Activated T-cell treated with anti-CD3 and anti-CD28 coated beads for 48 hours (primary cell): ENCODE measurements at places on chromosomes 2 and 18.

DNA sequence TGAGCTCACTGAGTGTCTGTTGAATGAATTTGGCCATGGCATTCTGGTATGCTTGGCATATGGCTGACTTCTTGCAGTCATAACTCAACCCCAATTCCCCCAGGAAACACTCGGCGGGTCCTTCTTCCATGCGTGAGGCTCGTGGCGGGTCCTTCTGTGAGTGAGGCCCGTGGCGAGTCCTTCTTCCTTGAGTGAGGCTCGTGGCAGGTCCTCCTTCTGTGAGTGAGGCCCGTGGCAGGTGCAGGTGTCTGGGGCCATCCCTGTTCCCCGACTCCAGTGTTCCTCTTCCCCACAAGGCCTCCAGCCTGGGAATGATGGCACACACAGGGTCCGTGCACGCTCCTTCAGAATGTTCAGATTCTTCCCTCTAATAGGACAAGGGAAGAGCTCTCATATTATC, 169.0 kb downstream of the EIPR1 start:
- no peak for DNase-seq

GRCh38 chr2:239365071-239365781, 35.6 kb downstream of the HDAC4 start:
- no peak for DNase-seq

DNA sequence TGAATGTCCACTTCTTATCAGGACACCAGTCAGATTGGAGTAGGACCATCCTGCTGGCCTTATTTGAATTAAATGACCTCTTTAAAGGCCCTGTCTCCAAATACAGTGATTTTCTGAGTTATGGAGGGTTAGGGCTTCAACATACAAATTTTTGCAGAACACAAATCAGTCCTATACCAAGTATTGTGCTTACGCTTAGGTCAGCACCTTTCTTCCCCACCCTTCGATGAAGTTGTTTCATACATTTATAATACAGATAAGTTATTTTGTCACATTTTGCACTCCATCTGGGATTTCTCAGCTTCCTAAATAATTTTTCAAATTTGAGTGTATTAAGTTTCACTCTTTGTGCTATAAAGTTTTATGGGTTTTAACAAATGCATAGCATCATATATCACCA, 190.5 kb upstream of the EPAS1 start:
- no peak for DNase-seq

GRCh38 chr2:143296089-143296488, 166.9 kb downstream of the ARHGAP15 start:
- no peak for DNase-seq

DNA sequence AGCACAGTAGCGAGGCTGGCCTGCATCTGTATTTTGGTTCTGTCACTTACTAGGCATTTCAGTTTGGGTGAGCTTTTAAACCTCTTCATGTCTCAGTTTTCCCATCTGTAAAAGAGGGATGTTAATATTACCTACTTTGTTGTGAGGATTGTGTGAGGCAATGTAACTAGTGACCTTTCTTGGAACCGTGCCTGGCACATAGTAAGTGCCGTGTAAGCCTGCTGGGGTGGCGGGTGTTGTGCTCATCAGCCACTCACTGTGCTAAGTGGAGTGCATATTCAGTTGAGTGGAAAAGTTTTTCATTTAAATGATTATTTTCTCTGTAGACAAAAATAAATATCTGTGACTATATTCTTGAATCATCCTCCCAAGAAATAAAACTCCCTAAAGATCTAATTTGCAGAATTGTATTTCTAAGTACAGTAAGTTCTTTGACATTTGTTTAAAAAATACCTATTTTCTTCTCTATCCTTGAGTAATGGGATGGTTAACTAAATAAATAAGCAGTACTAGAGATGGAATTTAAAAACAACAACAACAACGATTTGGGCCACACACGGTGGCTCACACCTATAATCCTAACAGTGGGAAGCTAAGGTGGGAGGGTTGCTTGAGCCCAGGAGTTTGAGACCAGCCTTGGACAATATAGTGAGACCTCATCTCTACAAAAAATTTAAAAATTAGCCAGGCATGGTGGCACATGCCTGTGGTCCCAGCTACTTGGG, 56.7 kb downstream of the MALT1 start:
- no peak for DNase-seq

DNA sequence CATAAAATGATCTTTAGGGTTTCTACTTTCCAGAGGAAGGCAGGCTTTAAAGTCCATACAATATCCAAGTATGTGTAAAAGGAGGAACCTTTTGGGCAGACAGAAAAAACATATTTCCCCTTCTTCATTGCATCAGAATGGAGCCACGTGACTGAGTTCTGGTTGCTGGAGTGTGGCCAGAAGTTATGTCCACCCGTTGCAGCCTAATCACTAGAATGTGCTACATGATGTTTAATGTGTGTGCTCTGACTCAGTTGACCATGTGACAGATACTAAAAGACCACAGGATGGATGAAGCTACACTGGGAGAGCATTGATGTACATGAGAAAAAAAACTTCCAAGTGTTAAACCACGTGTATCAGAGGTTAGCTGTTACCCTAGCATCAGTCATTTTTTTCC, 460.9 kb downstream of the RIT2 start:
- DNase-seq: no peak

GRCh38 chr2:162184359-162184758, 32.3 kb upstream of the GCG start:
- no peak for DNase-seq

- no peak for DNase-seq
These were observed 306.0 kb upstream of the ACVR2A start for GRCh38 chr2:147538821-147539220.

DNA sequence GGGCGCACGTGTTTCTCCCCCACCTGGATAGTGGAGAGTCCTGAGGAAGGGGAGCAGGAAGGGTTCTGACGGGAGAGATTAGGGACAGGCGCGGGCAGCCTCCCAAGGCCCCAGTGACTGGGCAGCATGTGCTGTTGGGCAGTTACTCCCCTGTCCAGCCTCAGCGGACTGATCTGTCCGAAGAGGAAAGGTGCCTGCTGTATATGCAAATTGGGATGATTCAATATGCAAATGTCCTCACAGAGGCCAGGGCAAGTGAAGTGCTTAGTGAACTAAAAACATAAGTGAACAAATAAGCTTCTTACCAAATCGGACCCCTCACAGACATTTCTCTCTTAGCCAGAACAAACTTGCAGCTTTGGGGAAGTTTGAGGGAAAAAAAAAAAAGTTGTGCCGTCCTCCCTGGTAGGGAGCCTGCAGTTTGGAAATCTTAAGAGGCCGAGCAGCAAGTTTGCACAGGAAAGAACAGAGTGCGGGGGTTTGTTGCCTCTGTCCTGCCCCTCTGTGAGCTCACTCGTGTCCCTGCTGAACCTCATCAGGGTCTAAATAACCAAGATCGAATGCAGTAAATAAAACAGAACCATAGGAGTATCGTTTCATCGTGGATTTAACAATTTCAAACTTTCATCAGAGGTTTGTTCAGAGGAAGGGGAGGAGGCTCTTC, 141.4 kb downstream of the KCTD1 start:
- no peak for DNase-seq

DNA sequence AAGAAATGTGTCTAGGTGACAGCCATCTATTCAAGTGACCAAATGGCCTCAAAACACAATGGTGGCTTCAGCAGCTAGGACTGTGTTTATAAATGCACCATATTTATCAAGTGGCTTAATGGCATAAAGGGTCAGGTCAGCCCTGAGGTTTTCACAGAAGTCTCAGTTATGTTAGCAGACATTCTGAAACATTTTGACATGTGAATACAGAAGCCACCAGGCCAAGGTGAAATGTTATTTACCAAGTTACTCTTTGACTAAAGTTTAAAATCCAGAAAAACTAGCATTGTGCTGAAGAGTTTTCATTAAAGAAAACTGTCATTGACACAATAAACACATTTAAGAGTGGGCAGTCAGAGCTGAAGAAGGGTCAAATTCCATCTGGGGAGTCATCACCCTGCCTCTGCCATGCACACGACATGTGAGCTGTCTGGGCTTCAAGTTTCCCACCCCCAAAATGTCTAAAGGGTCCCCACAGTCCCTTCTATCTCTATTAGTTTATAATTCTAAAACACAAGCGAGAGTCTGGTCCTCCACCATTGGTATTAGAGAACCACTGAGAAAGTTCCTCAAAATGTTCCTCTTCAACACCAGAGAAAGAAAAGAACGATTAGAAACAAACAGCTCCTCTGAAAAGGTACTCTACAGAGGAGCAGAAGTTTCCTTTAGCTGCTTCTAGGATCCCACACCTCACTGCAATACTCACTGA, 77.5 kb upstream of the FZD5 start:
- no peak for DNase-seq

DNA sequence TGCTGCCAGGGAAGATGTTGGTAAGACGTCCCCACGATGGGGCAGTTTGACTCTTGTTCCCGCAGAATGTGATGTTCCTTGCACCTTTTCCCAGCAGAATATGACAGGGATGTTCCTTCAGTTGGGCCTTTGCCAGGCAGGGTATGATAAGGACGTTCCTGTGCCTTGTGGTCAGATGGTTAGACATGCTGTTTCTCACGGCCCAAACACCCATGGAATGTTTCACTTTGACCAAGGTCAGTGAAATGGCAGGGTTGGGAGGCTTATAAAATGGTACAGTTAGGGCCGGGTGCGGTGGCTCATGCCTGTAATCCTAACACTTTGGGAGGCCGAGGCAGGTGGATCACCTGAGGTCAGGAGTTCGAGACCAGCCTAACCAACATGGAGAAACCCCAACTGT, 40.3 kb upstream of the YPEL5 start:
- no peak for DNase-seq

GRCh38 chr2:229141424-229142025, 129.6 kb downstream of the PID1 start:
- DNase-seq: no peak

DNA sequence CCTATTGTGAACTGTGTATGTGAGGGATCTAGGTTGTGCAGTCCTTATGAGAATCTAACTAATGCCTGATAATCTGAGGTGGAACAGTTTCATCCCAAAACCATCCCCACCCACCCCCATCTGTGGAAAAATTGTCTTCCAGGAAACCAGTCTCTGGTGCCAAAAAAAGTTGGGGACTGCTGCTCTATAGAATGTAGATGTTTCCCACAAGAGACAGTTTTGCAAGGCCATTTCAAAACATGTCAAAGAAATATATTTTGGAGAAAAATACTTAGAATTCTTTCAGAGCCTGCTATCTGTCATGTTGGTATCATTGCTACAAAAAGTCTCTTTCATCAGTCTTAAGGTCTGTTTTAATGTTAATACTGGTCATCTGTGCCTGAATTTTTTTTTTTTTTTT, 4.1 kb upstream of the SLC39A10 start:
- DNase-seq: no peak

DNA sequence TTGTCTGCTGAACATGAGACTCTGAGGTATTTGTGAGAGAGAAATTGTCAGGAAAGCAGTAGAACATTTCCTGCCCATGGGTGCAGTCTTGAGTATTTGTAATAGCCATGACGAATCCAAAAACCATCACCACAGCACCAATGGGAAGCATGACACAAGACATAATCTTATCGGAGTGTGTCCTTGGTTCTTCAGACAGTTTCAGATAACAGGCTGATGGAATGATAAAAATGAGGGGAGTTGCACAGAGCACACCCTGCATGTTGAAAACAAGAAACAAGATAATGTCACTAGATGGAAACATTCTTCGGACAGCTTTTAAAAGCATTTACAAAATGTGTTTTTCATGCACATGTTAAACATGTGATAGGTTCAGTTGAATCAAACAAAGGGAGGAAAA, 56.9 kb downstream of the SLC38A11 start:
- DNase-seq: no peak

GRCh38 chr2:238558456-238559099, 131.9 kb downstream of the ASB1 start:
- DNase-seq: no peak

GRCh38 chr18:51196118-51196810, 1.2 kb downstream of the MEX3C start:
- peak; percentile 39 for DNase-seq

GRCh38 chr2:205869439-205869838, 187.1 kb downstream of the NRP2 start:
- DNase-seq: no peak

- peak; percentile 40 for DNase-seq
These were observed 31.9 kb upstream of the GALNT14 start for GRCh38 chr2:31170071-31170698.

DNA sequence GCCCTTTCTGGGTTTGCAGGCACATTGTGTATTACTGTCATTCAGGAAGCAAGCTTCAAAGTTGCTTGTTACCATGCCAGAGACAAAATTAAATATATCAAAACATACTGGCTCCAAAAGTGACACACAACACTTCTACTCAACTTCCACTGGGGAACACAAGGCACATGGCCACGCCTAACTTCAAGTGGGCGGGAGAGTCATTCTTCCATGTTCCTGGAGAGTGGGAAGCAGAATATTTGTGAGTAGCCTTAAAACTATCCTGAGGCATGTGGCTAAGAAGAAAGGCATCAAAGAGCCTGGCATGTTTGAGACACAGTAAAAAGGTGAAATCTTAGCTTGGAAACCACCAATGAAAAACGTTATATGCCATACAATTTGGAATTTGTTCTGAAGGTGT, 90.5 kb upstream of the TACR1 start:
- no peak for DNase-seq

DNA sequence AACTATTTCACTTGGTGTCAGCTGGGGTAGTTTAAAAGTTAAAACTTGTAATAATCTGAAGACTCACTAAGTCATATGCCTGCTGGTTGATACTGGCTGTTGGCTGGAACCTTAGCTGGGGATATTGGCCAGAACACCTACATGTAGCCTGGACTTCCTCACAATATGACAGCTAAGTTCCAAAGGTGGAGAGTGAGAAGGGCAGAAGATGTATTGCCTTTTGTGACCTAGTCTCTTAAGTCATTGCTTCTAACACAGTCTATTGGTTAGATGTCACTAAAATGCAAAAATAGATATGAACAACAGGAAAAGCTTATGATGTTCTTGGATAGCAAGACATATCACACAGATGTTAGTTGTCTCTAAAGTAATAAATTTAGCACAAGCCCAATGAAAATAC, 113.2 kb upstream of the CHAC2 start:
- no peak for DNase-seq

DNA sequence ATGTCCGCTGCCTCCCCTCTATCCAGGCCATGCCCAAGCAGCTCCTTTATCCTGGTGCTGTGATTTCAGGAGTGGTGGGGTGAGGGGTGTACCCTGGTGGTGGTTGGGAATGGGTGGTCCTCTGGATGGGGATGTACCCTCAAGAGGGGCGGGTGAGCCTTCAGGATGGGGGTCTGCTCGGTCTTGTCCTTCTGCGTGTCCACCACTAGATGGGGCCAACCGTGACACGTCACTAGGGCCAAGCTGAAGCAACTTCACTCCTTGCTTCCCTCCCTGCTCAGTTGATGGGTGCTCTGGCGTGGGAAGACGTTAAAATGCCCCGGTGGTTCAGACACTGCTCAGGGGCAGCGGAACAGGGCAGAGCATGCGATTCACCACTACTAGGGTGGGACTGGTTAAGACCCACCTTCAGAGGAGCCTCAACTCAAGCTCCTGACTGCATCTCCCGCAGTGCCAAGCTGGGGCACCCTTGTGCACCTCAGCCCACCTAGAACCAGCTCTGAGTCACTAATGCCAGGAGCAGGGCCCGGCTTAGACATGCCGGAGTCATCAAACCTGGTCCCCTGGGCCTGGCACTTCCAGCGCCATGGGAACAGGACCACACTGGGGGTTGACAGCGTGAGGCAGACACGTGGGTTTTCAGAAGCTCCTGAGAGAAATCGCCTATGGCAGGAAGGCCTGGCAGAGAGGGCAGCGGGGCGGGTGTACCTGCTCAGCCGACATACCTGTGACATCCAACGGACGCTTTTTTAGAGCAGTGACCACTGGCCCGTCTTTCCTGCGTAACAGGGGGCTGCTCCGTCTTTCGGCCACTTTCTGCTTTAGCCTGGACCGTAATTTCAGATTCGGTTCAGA, 256.7 kb downstream of the HDAC4 start:
- DNase-seq: no peak
